Cerebellar nuclear complex (tissue), 1 donor: ENCODE measurements at places on chromosomes 3 and 15.

DNA sequence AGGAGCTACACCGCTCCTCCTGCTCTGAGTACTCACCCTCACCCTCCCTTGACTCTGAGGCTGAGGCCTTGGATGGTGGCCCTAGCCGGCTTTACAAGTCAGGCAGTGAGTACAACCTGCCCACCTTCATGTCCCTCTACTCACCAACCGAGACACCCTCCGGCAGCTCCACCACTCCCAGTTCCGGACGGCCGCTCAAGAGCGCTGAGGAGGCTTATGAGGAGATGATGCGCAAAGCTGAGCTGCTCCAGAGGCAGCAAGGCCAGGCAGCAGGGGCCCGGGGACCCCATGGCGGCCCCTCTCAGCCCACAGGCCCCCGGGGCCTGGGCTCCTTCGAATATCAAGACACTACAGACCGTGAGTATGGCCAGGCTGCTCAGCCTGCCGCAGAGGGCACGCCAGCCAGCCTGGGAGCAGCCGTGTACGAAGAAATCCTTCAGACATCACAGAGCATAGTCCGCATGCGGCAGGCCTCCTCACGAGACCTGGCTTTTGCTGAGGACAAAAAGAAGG lies 21.2 kb upstream of the APEH start:
- no peak for DNase-seq

DNA sequence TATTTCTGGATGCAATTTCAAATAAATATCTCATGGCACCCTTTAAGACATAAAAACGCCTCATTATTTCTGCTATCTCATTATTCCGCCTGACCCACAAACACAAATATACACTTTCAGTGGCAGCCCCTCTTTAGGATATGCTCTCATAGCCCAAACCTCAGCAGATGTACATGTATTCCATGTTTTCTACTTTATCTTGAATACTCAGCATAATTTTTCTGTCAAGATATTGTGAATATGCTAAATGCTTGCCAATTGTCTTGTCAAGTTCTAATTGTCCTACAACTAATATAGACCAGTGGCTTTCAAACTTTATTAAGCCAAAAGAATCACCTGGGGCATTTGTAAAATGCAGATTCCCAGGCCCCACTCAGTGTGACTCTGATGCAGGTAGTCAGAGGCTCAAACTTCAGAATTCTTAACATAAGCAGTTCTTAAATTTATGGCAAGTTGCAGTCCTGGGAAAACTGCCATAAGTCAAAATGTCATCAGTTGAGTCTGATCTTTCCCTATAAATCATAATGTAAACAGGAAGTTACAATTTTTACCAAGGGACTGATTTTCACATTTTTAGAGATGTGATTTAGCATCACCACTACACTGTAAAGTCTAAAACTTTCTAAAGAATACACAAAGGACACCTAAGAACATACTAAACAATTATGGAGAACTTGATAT lies 135.1 kb downstream of the TBL1XR1 start:
- no peak for DNase-seq

DNA sequence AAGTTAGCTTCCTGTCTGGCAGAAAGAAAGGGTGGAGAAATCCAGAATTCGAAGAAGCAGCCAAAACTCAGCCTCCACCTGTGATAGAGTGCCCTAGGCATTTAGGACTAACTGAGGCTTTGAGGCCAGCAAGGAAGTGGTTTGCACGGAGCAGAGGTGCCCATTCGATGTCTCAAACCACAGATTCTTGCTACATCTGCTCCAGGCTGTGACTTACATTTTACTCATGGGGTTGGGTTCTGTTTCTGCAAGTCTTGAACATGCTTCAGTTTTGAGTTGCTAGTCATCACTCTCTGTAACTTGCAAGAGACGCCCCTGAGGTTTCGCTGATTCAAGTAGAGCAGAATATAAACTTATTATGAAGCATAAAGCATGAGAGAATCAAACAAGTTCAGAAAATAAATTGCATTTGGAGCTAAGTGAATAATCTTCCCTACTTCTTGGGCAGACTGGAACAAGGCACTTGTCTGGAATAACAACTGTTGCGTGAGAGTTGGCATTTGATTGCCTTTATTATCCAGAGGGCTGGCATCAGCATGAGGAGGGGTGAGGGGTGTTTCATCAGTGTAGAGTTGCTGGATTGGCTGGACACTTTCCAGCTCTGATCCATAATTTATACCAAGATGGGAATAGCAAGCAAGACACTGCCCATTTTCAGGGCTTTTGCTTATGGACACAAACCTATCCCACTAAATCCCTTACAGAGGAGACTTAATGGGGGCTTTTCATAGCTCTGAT lies 256.5 kb downstream of the AGBL1 start:
- DNase-seq: no peak

DNA sequence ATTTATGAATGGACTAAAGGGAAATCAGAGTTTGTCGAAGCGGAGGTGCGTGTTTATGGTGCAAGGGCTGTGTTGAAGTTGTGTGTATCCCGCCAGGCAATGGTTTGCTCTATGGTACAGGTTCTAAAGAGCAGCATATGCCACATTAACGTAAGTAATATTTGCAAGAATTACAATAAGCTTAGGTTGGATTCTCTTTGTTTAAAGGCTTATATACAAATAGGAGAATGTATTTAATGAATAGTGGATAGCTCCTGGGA lies 800 bp downstream of the EPHA3 start:
- DNase-seq: no peak

- DNase-seq: no peak
Measured at GRCh38 chr15:82106679-82107078, 60.9 kb upstream of the MEX3B start.

DNA sequence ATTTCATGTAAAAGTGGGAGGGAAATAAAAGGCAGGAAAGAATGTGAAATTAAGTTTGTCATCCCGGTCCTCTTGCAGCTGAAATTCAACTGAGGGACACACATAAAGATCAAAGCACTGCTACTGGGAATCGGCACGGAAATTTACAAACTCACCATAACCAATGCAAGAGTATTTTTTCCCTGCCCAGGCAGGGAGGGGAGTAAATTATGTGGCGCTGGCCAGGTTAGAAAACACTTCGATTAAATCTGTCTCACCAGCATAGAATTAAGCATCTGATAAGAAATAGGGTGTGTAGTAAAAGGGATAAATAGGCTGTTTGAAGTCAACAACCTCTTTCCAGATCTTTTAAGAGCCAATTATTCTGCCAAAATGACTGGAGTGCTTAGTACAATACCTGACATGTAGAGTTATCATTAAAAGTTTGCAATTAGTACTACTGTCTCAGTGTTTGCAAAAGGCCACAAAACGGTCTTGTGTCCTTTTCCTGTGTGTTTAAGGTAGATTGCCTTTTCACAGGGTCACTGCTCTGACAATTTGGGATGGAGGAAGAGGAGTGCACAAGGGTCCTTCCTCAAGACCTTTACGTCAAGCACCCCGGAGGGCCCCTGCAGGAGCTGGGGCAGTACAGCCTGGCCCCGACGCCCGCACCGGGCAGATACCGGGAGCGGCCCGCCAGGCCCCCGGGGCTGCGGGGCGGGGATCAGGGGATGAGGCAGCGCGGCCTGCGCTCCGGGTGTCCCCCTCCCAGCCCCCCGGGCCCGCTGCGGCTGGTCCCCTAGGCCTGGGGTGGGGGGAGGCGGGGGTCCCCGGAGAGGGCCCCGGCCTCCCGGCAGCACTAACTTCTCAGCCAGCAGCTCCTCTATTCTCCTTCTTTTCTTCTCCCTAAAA lies 651 bp downstream of the UBA3 start:
- no peak for DNase-seq

GRCh38 chr15:69141286-69141701 lies 19.1 kb upstream of the GLCE start:
- DNase-seq: no peak

GRCh38 chr3:13214847-13215472 lies 141.7 kb upstream of the IQSEC1 start:
- peak; percentile 7 for DNase-seq

DNA sequence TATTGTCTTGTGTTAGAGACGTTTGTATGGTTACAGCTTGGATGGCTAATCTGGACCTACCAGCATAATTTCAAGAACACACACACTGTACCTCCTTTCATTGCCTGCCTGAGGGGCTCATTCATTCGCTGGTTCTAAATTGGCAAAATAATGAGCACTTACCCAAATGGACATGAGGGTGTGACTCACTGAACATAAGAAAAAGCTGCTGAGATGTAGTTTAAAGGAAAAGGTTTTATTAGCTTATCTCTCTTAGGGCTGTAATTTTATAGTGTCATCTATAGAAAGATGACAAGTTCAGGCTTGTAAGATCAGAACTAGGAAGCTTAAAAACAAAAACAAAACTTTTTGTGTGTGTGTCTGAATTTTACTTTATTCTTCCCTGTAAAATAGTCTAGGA lies 120.7 kb upstream of the WNT7A start:
- DNase-seq: no peak

DNA sequence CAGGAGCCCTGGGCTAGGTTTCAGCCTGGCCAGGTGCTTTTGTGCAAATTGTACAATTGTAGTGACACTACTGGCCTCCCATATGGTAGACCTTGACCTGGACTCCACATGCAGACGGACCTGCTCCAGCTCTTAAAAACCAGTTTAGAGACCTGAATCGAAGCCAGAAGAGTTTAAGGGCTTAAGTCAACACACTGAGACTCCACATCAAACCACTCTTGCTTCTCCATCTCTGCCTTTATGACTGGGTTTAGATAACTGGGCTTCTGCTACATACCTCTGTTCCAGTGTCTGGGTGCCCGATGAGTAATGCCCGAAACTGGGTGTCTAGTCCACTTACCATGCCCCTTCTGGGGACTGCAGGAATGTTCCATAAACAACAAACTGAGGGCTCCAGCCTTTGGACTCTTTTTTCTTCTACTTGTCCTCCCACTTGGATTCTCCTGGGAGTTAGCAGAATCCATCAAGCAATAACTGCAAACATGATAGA lies 32.8 kb downstream of the TMEM212 start:
- no peak for DNase-seq

- no peak for DNase-seq
Measured at GRCh38 chr3:9270704-9271103, 21.3 kb upstream of the SRGAP3 start.

DNA sequence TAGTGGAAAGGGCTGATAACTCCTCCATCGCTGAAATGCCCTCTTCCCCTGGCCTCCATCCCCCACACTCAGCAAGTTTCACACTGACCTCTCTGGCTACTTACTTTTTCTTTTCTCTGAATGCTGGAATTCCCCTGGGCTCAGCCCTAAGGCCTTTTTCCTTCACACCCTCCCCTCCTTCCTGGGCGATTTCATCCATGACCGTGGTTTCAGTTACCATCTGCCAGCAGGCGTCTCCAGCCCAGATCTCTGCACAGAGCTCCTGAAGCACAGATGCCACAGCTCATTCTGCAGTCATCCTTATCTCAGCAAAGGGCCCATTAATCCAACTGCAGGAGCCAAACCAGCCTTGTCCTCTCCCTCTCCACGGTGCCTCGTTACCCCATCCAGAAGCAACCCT lies 114.0 kb downstream of the RFTN1 start:
- DNase-seq: no peak

- DNase-seq: no peak
Measured at GRCh38 chr3:26614006-26614685, 8.4 kb upstream of the LRRC3B start.

DNA sequence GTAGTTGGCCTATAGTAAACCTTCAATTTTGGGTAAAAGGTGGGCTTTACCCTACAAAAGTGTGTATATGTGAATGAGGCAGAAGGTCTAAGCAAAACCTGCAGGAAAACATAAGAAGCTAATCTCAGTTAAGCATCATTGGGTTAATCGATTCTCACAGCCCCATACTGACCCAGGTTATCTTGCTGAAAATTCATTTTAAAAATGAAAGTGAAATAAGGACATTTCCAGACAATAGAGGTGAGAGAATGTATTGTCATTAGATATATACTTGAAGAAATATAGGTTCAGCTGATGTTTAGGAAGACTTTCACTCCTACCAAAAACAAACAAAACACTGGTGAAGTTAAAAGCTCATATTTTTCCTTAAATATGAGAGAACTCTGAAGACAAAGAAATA lies 85.6 kb downstream of the MCF2L2 start:
- DNase-seq: no peak

- DNase-seq: no peak
Measured at GRCh38 chr3:113262304-113262665, 50.9 kb downstream of the BOC start.

GRCh38 chr3:129625072-129625874 lies 18.8 kb upstream of the PLXND1 start:
- no peak for DNase-seq

DNA sequence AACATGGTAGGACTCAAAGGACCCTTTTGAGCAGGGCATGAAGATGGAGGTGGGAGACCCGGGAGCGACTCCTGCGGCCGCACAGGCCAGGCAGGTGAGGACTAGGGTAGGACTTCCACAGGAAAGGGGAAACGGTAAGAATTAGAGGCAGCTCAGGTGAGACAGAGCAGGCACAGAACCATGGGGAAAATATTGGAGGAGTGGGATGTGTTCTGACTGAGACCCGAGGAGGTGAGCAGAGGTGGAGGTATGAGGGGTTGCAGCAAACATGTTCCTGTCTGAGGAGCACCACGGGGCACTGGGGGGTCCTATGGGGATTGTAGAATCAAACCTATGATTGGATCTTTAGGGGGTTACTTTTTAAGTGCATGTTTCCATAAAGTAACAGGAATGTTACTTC lies 1.4 kb upstream of the ISG20 start:
- DNase-seq: no peak

DNA sequence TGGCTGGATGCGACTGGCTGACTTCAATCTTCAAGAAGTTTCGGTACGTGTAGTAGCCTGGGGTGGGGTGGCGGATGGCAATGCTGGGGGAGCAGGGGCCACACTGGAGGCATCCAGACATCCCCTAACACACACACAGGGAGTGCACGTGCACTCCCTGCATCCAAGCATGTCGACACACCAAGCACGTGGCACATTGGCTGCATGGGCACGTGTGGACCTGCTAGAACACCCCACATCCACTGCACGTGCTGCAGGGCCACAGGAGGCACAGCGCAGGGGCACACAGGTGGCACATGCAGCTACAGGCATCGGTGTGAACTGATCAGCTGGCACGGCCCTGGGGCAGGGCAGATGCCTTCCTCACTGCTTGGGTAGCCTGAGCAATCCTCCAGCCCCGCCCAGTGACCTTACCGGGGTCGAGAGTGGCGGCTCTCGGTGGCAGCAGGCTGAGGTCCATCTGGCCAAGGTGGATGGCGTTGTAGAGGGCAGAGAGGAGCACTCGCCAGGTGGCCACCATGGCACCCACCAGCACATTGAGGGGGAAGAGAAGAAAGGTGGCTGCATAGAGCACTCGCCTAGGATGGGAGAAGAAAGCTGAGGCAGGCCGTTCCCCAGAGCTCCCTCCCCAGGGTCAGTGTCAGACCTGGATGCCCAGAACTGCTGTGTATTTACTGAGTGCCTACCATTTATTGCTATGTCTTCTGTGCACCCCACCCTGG lies 7.5 kb downstream of the ISLR start:
- no peak for DNase-seq

GRCh38 chr3:97831140-97831539 lies 9.3 kb downstream of the CRYBG3 start:
- no peak for DNase-seq
